NCI-H460 (cell line): ENCODE measurements at places on chromosomes 11 and 22. TPM values are rescaled to one million over a fixed set of nuclear protein-coding genes. Genes with fewer than 3 reads are reported as not detected.

DNA sequence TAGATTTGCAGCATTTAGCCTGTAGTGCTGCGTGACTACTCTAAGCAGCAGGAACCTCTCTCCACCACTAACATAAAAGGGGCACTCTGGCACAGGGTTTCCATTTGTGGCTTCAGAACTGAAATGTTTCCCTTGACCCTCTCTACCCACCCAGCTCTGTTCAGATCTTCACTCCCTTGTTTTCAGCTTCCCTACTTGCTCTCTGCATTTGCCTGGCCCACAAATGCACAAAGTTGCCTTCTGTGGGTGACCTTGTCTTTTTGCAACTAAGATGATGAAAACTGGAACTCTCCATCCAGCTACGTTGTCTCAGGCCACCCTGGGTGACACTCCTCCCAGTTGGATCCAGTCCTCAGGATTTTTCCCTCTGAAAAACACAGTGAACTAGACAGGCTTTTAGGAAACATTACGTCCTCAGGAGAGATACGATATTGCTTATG is 19.8 kb upstream of the PSMA1 start:
- DNase-seq = no peak

DNA sequence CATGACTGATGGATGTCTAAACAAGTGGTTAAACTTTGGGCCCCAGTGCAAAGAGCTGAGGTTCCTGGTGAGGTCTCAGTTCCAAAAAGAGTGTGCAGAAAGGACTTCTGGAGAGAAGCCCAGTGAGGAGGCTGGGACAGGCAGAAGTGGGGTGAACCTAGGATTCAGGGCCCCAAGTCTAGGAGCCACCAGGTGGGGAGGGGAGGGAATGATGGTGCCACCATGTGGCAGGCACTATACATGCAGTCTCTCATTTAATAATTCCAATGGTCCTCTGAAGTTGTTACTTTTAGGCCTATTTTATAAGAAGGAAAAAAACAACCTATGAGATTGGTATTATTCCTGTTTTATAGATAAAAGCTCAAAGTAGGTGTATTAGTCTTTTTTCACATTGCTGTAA is 102.0 kb downstream of the INSC start:
- no peak for DNase-seq

GRCh38 chr11:8373519-8374432 is 110.1 kb upstream of the LMO1 start:
- no peak for DNase-seq

DNA sequence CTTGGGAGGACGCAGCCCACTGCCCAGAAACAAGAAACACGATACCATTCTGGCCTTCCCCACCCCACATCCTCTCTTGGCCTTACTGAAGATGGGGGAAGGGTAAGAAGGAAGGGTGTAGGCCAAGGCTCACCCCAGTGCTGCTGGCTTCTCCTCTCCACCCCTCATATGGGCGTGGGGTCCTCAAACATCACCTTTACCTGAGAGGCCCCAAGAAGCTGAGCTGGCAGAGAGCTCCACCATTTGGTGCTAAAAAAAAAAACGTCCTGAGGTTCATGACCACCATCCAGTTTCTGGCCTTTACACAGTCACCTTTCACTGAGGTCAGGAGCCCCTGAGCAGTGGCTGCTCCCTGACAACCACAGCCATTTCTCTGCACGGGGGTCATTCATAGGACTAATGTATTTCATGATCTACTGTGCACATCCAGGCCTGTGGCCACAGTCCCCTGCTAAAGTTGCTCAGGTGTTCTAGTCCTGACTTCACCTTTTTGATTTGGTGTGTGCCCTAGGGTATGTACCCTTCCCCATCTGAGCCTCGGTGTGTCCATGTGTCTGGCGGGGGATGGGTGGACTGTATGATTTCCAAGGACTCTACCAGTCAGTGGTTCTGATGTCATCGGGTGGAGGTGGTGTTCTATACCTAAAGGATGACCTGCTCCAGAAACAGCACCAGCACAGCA is 15.1 kb downstream of the RHOG start:
- DNase-seq = no peak

DNA sequence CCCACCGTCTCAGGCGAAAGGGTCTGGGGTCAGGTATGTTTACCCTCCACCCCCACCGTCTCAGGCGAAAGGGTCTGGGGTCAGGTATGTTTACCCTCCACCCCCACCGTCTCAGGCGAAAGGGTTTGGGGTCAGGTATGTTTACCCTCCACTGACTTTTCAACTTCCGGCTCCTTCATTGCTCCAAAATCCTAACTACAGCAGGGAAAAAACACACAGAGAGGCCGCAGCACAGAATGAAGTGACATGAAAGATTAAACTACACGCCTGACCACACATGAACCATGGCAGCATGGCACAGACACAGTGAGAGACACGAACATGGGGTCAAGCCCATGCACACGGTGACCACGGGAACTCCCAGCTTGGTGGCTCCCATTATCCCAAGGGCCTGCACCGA is 634.9 kb upstream of the B3GAT1 start:
- no peak for DNase-seq

- no peak for DNase-seq
Observed at GRCh38 chr11:32829680-32830412, at the start of gene PRRG4. PRRG4 (plus strand) TSS chr11:32829927; CDS start chr11:32830530, 603 bp downstream.

- peak; percentile 0 for DNase-seq
Observed at GRCh38 chr22:35684270-35684700, 33.4 kb upstream of the APOL5 start.

The APOA4 gene
- not detected in 2 replicates for total RNA-seq
